Karpas-422 (cell line): ENCODE measurements at places on chromosomes 2 and 18.

- no peak for DNase-seq
These were observed 1004.4 kb upstream of the DDX18 start for GRCh38 chr2:116810071-116810470.

- DNase-seq: no peak
These were observed 7.8 kb upstream of the NT5DC4 start for GRCh38 chr2:112712903-112713584.

DNA sequence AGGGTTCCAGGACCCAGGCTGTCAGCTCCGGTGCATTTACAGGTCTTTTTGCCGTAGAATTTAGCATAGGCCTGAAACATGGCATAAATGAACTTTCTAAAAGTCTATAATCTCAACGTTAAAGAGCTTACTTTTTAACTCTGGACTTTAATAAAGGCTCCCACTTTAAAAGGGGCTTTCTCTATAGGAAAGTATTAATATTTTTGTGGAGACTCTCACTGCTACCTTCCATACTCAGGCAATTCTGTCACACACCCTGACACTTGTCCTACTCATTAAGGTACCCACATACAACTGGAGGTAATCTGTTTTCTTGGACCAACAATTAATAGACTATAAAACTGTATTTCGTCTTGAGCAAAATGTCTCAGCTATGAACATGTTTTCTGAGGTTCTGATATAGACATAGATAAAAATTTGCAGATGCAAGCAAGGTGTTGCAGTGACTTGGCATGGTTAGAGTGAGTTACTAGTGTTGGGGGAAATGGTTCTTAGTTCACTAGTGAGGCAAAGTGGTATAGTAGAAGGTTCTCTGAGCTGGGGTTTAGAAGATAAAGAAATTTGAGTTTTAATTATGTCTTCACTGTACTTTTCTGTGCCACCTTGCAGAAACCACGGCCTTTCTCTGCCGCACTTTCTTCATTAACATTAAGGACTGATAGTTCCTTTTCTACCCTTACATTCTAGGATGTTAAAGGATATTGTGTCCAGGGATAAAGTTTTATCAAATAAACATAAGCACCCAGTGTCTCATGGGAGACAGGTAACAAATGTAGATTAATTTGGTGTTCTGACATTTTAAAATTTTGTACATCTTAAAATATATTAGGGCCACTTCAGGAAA lies 10.8 kb upstream of the NR4A2 start:
- DNase-seq: no peak

GRCh38 chr2:238881353-238882081 lies 33.6 kb downstream of the TWIST2 start:
- DNase-seq: no peak

GRCh38 chr18:814300-815084 lies 2.5 kb upstream of the YES1 start:
- no peak for DNase-seq

DNA sequence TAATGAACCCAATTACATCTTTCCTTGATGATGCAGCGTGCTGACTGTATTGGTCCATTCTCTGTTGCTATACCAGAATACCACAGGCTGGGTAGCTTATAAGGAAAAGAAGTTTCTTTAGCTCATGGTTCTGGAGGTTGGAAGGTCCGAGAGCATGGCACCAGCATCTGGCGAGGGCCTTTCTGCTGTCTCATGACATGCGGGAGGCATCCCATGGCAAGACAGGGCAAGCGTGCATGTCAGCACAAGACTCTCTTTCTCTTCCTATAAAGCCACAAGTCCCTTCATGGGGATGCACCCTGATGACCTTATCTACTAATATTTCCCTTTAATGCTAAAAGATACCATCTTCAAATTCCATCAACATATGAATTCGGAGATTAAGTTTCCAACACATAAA lies 122.8 kb upstream of the FHL2 start:
- no peak for DNase-seq

DNA sequence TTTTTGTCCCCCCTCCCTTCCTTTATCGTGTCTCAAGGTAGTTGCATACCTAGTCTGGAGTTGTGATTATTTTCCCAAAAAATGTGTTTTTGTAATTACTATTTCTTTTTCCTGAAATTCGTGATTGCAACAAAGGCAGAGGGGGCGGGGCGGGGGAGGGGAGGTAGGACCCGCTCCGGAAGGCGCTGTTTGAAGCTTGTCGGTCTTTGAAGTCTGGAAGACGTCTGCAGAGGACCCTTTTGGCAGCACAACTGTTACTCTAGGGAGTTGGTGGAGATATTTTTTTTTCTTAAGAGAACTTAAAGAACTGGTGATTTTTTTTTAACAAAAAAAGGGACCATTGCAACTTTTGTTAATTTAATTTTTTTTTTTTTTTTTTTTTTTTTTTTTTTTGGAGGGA lies 2.1 kb downstream of the SOX11 start:
- DNase-seq: no peak
